Activated CD4-positive, alpha-beta T cell treated with anti-CD3 and anti-CD28 coated beads for 48 hours (primary cell): ENCODE measurements at places on chromosomes 13 and 19.

DNA sequence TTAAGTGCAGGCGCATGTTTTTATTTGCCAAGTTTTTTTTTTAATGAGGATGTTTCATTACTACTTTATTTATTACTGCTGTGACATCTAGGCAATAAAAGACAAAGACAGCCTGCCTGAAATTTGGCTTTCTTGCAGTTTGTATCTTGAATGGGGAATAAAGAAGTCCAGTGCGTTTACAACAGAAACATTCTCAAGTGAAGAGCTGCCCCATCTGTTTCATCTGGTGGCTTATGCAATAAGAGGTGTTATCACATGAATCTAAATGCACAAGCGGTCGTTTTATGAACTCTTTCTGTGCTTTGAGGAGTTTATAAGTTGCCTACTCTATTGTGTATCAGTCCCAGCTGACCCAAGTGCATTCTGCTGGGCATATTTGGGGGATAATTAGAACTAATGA lies 12.6 kb upstream of the MAB21L1 start:
- no peak for DNase-seq

- no peak for DNase-seq
Observed at GRCh38 chr13:45352031-45352430, 11.0 kb upstream of the TPT1 start.

- no peak for DNase-seq
Observed at GRCh38 chr19:41416194-41416674, 10.9 kb downstream of the B3GNT8 start.

GRCh38 chr19:39916851-39917396 lies 17.5 kb downstream of the FCGBP start:
- no peak for DNase-seq

- DNase-seq = peak; percentile 39
Observed at GRCh38 chr13:41352935-41353840, 42.1 kb downstream of the NAA16 start.

GRCh38 chr19:52048555-52049501 lies at the start of gene ZNF432:
Gene ZNF432, minus strand, starts transcription at chr19:52048838. Its CDS starts 1,970 bp downstream, at chr19:52046868.
- peak; percentile 86 for DNase-seq

DNA sequence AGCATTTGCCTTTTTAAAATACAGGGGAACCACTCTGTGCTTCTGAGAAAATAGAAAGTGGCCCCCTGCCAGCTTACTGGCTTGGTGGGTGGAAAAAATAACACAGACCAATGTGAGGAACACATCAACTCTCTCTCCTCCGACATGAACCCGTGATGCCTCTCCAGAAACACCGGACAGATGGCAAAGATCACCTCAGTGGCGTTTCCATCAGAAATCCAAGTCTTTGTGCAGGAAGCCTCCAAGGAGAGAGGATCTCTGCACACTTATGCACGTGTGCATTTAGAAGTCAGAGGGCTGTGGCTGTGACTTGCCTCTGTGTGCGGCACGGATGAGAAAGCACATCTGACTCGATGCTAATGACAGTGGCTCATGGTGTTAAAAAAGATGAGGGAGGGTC lies 112.3 kb upstream of the KLF12 start:
- peak; percentile 40 for DNase-seq

- DNase-seq = peak; percentile 18
Observed at GRCh38 chr19:10474962-10475451, 28.1 kb downstream of the KEAP1 start.

DNA sequence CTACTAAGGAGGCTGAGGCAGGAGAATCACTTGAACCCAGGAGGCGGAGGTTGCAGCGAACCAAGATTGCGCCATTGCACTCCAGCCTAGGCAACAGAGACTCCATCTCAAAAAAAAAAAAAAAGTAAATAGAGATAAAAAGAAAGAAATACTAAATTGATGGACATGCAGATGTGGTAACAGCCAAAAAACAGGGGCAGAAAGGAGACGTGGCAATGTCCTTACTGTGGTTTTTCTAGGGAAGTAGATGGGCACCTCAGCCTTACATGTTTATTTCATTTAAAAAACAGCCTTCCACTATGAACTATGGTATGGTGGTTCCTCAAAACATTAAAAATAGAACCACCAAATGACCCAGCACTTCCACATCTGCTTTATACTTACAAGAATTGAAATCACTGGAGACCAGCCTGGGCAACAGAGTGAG lies 6.5 kb upstream of the EIF3G start:
- no peak for DNase-seq

DNA sequence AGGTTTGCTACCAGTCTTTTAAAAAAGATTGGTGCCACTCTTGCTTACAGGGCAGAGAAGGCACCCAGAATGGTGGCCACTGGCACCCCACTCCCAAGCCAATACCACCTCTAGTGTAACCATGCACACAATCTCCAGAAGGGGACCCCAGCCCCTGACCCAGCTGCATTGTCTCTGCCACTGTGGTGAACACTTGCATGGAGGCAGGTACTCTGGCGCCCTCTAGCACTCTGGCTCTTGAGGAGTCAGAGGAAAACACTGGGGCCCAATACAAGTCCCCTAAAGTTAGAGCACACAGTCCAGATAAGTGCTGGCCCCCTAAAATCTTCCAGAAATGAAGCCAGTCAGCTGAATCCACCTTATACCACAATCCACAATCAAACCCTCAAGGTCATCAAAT lies 6.0 kb downstream of the ERVV-1 start:
- DNase-seq = peak; percentile 12

- DNase-seq = no peak
Observed at GRCh38 chr19:31803835-31804446, 454.7 kb upstream of the TSHZ3 start.

GRCh38 chr19:35471946-35472345 lies 18.3 kb downstream of the KRTDAP start:
- no peak for DNase-seq

DNA sequence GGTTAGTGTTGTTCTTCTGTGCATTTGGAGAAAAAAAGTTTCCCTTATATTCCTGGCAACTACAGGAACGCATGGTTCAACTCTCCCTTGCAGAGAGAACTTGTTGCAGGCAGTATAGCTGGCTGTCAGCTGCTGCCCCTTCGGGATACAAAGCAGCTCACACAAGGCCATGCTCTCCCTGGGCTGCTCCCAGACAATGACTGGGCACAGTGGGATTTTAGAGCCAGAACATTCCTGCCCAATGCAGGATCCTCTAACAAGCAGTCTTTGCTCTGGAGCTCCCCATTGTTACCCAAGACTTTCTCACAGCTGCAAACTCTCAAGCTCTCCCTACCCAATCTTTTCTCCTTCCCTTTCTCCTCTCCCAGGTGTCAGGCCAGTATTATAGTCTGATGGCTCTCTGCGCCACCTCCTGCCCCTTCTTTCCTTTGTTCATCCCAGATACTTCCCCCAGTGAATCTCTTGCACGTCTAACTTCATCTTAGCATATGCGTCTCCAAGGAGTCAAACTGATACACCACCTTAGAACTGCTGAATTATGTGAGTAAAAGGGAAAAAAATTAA lies 27.5 kb upstream of the SERPINE3 start:
- DNase-seq = no peak

DNA sequence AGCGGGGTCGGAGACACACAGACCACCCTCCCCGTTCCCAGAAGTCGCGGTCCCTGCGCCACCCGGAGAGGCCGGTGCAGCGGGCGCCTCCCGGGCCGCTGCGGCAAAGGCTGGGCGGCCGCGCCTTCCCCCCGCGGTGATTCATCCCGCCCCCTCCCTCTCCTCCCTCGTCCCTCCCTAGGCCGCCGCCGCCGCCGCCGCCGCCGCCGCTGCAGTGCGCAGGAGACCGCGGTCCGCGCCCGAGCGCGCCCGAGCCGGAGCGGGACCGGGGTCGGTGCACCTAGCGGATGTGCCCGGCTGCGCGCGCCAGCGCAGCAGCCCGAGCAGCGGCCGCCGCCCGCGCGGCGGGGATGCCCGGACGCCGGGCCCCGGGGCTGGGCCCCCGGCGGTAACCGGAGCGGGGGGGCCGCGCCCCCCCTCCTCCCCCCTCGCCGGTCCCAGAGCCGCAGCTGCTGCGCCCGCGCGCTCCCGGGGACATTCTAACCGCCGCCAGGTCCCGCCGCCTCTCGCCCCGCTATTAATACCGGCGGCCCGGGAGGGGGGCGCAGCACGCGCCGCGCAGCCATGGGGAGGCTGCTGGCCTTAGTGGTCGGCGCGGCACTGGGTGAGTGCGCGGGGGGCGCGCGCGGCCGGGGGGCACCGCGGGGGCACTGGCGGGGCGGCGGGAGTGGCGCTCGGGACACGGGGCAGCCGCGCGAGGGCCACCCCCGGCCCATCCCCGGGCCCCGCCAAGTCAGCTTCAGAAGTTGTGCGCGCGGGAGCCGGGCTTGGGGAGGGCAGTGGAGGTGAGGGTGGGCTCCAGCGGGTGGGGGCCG lies at the start of gene SCN1B:
SCN1B (plus strand) TSS at position 214 of the 815 bp plus-strand sequence; CDS start at position 565, 351 bp downstream.
- DNase-seq = peak; percentile 83

- no peak for DNase-seq
Observed at GRCh38 chr13:33446821-33447725, 161.5 kb upstream of the STARD13 start.

DNA sequence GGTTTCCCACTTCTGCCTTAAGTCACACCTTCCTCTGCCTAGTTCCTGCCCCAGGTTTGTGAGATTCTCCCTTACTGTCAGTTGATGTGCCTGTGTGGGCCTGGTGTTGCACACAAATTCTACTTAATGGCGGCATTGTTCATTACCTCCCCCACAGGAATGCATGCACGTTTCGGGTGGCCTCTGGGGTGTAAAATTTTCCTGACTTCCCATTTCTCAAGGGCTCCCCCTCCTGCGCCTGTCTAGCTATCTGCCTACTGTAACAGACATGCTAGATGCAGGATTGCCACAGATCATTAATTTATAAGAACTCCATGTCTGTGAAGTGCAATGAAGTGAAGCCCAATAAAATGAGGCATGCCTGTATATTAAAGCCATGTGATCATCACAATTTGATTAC lies 1466.3 kb downstream of the PCDH9 start:
- no peak for DNase-seq

DNA sequence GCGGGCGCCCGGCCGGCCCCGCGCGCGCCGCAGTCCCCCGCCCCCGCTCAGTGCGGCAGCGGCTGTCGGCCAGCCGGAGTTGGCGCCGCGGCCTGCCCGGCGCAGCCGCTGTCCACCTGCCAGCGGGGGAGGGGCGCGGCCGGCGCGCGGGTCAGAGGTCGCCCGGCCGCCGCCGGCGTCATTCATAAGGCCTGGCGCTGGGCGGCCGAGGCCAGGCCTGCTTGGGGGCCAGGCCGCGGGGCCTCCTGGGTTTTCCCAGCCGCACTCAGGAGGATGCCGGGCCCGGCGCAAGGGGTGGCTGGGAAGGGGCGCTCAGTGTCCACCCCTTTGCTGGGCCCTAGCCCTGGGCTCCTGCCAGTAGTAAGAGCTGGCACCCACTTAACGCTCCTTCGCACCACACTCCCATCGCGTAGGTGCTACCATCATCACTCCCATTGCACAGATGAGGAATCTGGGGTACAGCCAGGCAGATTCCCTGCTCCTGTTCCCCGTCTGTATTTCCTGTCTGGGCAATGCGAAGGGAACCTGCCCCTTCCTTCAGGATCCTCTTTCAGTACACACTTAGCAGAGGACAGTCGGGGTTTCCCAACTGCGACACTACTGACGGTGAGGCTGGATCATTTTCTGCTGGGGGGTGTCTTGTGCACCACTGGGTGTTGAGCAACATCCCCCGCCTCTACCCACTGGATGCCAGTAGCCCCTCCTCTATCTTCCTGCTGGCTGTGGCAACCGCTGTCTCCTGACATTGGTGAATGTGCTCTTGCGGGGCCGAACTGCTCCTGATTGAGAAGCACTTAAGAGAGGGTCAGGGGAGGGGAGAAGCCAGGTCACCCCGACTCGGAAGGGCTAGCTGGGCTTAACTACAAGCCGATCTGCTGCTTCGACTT lies 846 bp upstream of the PRKACA start:
- DNase-seq = peak; percentile 35

GRCh38 chr19:18883526-18884304 lies 12.2 kb downstream of the CERS1 start:
- no peak for DNase-seq

DNA sequence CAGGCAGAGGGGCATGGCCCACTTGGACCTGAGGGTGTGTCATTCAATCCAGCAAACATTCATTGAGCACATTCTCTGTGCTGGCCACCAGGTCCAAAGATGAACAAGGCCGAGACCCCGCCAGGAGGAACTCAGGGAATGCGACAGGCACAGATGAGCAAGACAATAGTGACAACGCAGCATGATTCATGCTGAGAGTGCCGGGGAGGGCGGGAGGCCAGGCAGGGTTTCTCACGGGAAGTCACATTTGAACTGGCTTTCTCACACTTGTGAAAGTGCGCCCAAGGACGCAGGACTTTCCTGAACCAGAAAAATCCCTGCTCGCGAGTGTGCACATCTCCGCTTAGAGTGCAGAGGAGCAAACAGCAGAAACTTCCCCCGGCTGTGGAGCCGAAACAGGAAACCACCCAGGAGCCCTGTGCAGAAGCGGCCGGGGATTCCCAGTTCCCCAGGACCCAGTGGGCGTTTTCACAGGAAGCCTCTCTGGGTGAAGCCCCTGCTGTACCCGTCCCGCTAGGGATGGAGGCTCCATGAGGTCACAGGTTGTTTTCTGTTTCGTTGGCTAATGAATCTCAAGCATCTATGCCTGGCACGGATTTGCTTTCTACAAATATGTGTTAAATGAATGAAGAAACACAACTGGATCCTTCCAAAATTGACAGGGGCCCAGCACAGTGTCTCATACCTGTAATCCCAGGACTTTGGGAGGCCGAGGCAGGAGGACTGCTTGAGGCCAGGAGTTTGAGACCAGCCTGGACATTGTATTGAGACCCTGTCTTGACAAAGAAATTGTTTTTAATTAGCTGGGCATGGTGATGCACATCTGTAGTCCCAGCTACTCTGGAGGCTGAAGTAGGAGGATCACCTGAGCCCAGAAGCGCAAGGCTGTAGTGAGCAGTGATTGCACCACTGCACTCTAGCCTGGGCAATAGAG lies 68.4 kb upstream of the TM9SF2 start:
- peak; percentile 94 for DNase-seq

- no peak for DNase-seq
Observed at GRCh38 chr13:49457221-49457620, 13.1 kb downstream of the SETDB2 start.

- no peak for DNase-seq
Observed at GRCh38 chr13:75725736-75726135, 89.6 kb downstream of the LMO7 start.

- peak; percentile 13 for DNase-seq
Observed at GRCh38 chr19:55014714-55015113, 23.4 kb downstream of the GP6 start.

- no peak for DNase-seq
Observed at GRCh38 chr13:66180836-66181235, 1049.3 kb downstream of the PCDH9 start.
